ENCODE measurements at places on chromosomes 7 and 10. TPM values are rescaled to one million over a fixed set of nuclear protein-coding genes. Genes with fewer than 3 reads are reported as not detected.

The FRMD4A gene
- 2.1 TPM for total RNA-seq

The PTF1A gene
- not detected for total RNA-seq

The CDHR1 gene
- total RNA-seq = 10.2 TPM

The CREB3L2 gene
- 59.0 TPM for total RNA-seq

The HOXA13 gene
- total RNA-seq = not detected

The DOCK4 gene
- 1.8 TPM for total RNA-seq

The PDZD7 gene
- 0.17 TPM for total RNA-seq

DNA sequence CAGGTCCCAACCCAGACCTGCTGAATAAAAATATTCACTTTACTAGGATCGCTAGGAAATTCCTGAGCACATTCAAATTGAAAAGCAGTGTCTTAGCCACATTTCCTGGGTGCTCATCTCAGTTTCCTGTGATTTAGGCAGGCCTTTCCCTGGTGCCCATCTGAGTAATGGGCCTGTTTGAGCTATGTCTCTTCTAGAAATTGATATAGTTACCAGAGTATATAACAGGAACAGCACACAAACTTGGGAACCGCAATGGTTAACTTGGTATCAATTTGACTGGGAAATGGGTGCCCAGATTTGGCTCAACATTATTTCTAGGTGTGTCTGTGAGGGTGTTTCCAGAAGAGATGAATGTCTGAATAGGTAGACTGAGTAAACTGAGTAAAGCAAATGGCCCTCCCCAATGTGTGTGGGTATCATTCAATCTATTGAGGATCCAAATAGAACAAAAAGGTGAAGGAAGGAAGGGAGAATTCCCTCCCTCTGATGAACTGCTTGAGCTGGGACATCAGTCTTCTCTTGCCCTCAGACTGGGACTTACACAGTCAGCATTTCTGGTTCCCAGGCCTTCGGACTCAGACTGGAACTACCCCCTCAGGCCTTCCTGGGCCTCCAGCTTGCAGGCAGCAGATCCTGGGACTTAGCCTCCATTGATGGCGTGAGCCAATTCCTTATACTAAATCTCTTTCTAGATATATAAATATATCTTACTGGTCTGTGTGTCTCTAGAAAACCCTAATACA is 99.1 kb downstream of the CCDC71L start:
- peaks cover 44% of the 10 kb centered on the region for H3K27me3 ChIP-seq
- DNase-seq = no peak
- H3K4me1 ChIP-seq = no peaks in the 10 kb centered on the region
- H3K4me3 ChIP-seq = no peak overlapping the region

DNA sequence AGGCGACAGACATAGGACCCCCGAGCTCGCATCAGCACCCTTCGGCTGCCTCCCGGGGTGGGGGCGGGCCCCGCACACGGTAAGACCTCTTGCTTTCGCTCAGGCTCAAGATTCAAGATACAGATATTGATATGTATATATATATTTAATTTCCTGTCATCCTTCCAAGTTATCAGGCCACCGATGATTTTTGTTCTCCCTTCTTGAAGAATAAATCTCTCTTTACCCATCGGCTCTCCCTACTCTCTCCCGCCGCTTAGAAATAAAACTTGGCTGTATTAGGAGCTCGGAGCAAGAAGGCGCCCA is 603 bp downstream of the ADRA2A start:
- DNase-seq = no peak
- H3K27me3 ChIP-seq = peaks cover 44% of the 10 kb centered on the region
- no peaks in the 10 kb centered on the region for H3K36me3 ChIP-seq

GRCh38 chr10:33247221-33247922 is 87.1 kb downstream of the NRP1 start:
- no peak overlapping the region for H3K27ac ChIP-seq
- H3K36me3 ChIP-seq = no peaks in the 10 kb centered on the region
- peaks cover 18% of the 10 kb centered on the region for H3K27me3 ChIP-seq
- no peak for DNase-seq

- no peak for DNase-seq
- H3K27me3 ChIP-seq = peaks cover 12% of the 10 kb centered on the region
- H3K4me3 ChIP-seq = no peak overlapping the region
- no peaks in the 10 kb centered on the region for H3K4me1 ChIP-seq
Measured at GRCh38 chr10:127119936-127120335, 76.5 kb downstream of the INSYN2A start.

DNA sequence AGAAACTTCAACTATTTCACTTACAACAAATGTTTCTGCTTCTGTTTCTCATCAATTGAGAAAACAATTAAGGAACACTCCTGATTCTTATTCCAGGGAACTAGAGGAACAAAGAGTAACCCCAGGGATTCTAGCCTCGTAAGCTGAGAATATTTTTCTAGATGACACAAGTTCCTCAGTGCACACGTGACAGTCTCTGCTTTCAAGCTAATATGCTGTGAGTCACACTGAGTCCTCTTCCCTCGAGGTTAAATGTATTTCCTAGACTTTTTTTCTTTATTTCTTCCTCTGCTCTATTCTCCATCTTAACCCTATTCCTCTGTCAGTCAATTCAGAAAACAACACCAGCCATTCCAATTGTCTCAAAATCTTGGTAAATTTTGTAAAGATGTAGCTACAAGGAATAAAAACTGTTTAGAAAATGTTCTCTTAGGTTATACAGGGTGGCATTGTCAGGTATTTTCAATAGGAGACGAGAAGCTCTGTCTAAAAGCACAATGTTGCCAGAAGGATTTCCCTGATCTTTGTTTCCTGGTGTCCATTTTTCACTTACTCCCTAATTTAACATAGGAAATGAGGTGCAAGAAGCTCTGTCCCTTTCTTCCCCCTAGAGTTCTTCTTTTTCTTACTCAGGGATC is 5.8 kb upstream of the C1GALT1 start:
- no peak for DNase-seq
- no peak overlapping the region for H3K4me3 ChIP-seq
- no peaks in the 10 kb centered on the region for H3K27me3 ChIP-seq
- no peak overlapping the region for H3K27ac ChIP-seq
- peaks cover 24% of the 10 kb centered on the region for H3K4me1 ChIP-seq

GRCh38 chr7:91784469-91784868 is 96.0 kb downstream of the MTERF1 start:
- no peaks in the 10 kb centered on the region for H3K36me3 ChIP-seq
- no peak overlapping the region for H3K4me3 ChIP-seq
- H3K27ac ChIP-seq = no peak overlapping the region
- no peaks in the 10 kb centered on the region for H3K4me1 ChIP-seq
- no peak for DNase-seq

DNA sequence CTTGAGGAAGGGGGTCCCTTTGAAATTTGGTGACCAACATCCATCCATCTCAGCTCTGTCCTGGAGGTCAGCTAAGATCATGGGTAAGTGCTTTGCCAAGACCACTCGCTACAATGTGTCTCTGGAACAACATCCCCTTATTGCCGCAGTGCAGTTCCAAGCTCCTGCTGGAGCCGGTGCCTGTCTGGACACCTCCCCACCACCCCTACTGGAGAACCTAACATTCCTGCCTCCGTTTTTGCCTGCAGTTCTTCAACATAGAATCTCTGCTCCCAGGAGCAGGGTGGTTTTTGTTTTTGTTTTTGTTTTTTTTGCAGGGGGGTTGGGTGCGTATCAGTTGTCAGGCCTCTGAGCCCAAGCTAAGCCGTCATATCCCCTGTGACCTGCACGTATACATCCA is 51.2 kb upstream of the FXYD4 start:
- H3K27ac ChIP-seq = no peak overlapping the region
- H3K36me3 ChIP-seq = no peaks in the 10 kb centered on the region
- peaks cover 22% of the 10 kb centered on the region for H3K27me3 ChIP-seq
- DNase-seq = no peak

DNA sequence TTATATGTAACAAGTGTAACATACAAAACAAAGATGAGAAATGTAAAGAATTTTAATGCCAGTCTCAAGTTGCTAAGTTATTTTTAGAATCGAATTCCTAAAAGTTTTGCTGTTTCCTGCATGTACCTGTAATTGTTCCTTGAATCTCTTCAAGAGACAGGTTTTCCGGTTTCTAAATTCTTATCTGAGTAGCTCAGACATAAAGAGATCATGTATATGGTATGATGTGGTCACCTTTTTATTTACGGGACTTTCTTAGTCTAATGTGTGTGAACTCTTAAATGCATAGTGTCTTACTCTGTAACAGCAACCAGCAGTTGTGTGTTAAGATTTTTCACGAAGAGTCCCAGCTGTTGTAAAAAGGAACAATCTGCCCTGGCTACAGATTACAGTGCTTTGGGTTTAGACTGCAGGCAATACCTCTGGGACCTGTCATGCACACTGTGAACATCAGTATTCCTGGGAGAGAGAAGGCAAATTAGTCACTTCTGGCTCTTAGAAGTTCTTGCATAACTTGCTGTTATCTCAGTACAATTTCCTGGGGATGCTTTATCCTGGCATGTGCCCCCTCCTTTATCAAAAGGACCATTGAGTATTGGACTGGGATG is 263.4 kb downstream of the BICC1 start:
- H3K36me3 ChIP-seq = no peaks in the 10 kb centered on the region
- H3K4me1 ChIP-seq = no peaks in the 10 kb centered on the region
- H3K27ac ChIP-seq = no peak overlapping the region

- no peak overlapping the region for H3K27ac ChIP-seq
- DNase-seq = no peak
- H3K4me3 ChIP-seq = no peak overlapping the region
Measured at GRCh38 chr7:105792488-105793370, 83.7 kb downstream of the ATXN7L1 start.

DNA sequence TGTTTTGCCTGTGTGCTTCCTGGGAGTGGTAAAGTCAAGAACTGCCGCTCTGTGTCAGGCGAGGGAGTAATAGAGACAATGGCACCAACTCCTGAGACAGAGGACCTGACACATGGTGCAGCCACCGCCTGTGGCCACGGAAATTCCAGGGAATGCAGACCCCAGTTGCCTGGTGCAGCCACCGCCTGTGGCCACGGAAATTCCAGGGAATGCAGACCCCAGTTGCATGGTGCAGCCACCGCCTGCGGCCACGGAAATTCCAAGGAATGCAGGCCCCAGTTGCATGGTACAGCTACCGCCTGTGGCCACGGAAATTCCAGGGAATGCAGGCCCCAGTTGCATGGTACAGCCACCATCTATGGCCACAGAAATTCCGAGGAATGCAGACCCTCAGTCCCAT is 8.7 kb downstream of the DIP2C start:
- H3K36me3 ChIP-seq = no peaks in the 10 kb centered on the region
- DNase-seq = no peak
- peaks cover 10% of the 10 kb centered on the region for H3K4me1 ChIP-seq
- no peak overlapping the region for H3K27ac ChIP-seq
- no peak overlapping the region for H3K4me3 ChIP-seq

- H3K27me3 ChIP-seq = peaks cover 36% of the 10 kb centered on the region
- no peaks in the 10 kb centered on the region for H3K36me3 ChIP-seq
- DNase-seq = no peak
- no peak overlapping the region for H3K4me3 ChIP-seq
Measured at GRCh38 chr7:107995184-107996071, 7.5 kb downstream of the LAMB1 start.

- peaks cover 4% of the 10 kb centered on the region for H3K36me3 ChIP-seq
- H3K27ac ChIP-seq = no peak overlapping the region
- no peak overlapping the region for H3K4me3 ChIP-seq
- no peaks in the 10 kb centered on the region for H3K4me1 ChIP-seq
- no peak for DNase-seq
Measured at GRCh38 chr7:6165075-6165474, 107.3 kb downstream of the CYTH3 start.

DNA sequence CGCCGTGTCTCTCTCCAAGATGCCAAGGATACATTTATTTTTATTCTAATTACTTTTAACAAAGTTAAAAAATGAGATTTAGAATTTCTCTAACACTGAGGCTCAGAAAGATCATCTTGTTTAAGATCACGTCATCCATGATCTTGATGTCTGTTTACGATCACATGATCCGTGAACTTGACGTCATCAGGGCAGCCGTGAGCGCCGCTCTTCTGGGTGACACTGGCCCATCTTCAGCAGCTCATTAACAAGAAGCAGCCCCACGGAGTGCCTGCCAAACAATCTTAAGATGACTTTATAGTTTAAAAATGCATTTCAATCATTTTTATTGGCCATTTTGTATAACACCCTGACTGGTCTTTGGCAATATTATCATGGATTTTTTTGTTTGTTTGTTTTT is 291.1 kb upstream of the PRKCQ start:
- H3K4me3 ChIP-seq = no peak overlapping the region
- peaks cover 9% of the 10 kb centered on the region for H3K27me3 ChIP-seq
- H3K27ac ChIP-seq = no peak overlapping the region

DNA sequence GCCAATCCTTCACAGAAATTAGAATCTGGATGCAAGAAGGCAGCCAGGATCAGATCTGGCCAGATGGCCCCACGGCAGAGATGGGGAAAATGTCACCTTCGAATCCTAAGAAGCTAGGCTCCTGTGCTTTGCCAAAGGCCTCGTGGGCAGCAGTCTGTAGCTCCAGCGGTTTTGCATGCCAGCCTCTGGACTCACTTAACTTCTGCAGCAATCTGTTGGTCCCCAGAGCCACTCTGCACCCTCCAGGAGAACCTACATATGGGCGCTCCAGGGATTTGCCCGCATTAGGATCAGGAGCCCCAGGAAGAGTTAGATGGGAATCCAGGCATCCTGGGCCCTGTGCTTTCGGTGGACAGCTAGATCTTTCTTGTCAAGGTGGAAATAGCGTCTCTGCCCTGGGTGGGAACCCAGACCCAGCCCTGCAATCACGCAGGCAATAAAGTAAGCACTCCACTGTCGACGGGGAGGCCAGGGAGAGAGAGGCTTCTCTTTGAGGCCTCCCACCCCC is 10.1 kb upstream of the HOXA13 start:
- H3K27ac ChIP-seq = no peak overlapping the region
- H3K4me3 ChIP-seq = peak overlapping the region; percentile 27
- peaks cover 15% of the 10 kb centered on the region for H3K4me1 ChIP-seq
- no peaks in the 10 kb centered on the region for H3K36me3 ChIP-seq
- no peak for DNase-seq

GRCh38 chr7:91634485-91635177 is 245.9 kb downstream of the MTERF1 start:
- H3K36me3 ChIP-seq = no peaks in the 10 kb centered on the region
- no peaks in the 10 kb centered on the region for H3K27me3 ChIP-seq
- no peak overlapping the region for H3K4me3 ChIP-seq
- H3K4me1 ChIP-seq = no peaks in the 10 kb centered on the region
- no peak overlapping the region for H3K27ac ChIP-seq
- no peak for DNase-seq

DNA sequence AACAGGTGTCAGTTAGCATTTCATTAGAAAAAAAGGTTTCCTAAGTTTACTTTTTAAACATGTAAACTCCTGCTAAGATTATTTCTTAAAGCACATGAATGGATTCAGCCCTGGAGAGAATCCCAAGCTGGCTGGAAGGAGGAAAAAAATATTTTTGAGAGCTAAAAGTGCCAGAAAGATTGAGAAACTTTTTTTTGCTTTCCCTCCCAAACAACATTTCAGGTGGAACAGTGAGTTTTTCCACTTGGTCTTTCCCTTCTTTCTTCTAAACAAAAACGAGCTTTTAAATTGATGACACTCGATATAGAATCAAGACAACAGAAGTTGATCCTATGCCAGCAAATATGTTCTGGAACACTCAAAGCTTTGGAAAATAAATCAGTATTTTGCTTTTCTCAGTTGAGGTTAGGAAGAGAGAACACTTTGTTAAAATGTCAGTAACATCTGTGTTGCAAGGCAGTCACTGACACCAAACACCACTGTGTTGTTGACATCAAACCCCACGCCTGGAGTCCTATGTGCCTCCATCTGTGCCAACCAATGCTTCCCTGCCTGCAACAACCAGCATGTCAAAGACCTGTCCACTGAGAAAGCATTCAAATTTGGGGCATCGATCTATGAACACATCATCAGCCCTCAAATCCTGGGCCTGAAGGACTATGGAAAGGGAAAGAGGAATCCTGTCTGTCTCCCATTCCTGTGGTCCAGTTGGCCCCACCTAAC is 22.9 kb upstream of the INSIG1 start:
- H3K4me1 ChIP-seq = peaks cover 12% of the 10 kb centered on the region
- no peaks in the 10 kb centered on the region for H3K36me3 ChIP-seq
- no peak overlapping the region for H3K27ac ChIP-seq
- no peak for DNase-seq
- H3K4me3 ChIP-seq = no peak overlapping the region
- peaks cover 7% of the 10 kb centered on the region for H3K27me3 ChIP-seq

Data from natural killer cell treated with Interleukin-12 subunit alpha and Interleukin-12 subunit beta and Interleukin-15 and Interleukin-18, amount 100 ng/mL, for 72 hours (primary cell).